ENCODE measurements at places on chromosomes 12 and 14.

GRCh38 chr12:6284273-6284672 lies 26.2 kb upstream of the PLEKHG6 start:
- no peak for DNase-seq

DNA sequence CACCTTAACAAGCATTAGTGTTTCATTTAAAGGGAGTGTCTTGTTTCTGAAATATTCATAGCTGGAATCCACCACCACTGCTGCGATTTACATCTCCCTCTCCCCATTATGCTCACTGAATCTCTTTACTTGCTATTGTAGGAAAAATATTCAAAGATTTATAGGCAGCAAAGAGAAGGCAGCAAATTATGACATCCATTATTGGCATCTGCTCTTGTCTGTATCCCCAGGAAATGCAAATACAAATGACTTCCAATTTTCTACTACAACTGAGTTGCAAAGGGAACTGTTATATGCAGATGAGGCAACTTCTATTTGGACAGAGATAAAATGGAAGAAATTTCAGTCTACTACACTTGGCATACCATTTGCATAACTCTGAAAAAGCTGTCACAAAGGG lies 88.4 kb upstream of the PRKD1 start:
- DNase-seq, result no peak

DNA sequence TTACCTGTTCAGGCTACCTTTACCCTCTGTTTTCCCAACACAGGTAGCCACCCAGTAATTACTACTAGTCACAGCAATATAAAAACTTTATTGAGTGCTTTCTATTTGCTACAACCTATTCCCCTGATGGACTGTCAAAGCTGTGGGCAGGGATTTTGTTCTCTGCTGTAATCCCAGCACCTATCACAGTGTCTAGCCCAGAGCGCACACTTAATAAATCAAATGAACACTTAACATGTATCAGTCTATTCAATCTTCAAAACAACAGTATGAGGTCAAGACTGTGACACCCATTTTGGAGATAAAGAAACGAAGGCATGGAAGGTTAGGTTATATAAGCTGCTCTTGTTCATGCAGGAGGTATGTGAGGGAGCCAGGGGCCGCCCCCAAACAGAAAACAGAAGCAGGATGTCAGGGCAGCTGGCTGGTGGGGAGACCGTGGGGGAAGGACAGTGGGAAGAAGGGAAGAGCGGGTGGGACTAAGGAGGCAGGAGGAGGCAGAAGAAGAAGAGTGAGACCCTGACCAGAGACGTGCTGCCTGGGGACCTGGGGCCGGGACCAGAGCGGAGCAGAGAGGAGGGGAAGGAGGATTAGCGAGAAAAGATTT lies 1.7 kb downstream of the TNFRSF1A start:
- DNase-seq, result no peak

DNA sequence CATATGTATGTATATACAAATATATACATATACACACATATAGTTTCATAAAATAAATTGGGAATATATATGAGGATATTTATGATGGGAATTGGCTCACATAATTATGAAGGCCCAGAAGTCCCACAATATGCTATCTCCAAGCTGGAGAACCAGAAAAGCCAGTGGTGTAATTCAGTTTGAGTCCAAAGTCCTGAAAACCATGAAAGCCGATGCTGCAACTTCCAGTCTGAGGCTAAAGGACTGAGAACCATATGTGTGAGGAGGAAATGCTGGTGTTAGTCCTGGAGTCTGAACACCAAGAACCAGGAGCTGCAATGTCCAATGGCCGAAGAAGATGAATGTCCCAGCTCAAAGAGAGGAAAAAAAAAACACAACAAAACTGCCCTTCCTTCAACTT lies 65.5 kb upstream of the PRKD1 start:
- DNase-seq, result no peak

GRCh38 chr12:96986883-96987523 lies 79.9 kb downstream of the NEDD1 start:
- peak; percentile 15 for DNase-seq

GRCh38 chr12:106918746-106919145 lies 37.0 kb upstream of the TMEM263 start:
- no peak for DNase-seq

GRCh38 chr14:55964091-55964490 lies 154.1 kb upstream of the PELI2 start:
- DNase-seq, result no peak

Data from SW480 (cell line).